ENCODE measurements at places on chromosomes 16 and 17.

GRCh38 chr16:69378760-69379159, 7.0 kb downstream of the TERF2 start:
- DNase-seq = no peak

DNA sequence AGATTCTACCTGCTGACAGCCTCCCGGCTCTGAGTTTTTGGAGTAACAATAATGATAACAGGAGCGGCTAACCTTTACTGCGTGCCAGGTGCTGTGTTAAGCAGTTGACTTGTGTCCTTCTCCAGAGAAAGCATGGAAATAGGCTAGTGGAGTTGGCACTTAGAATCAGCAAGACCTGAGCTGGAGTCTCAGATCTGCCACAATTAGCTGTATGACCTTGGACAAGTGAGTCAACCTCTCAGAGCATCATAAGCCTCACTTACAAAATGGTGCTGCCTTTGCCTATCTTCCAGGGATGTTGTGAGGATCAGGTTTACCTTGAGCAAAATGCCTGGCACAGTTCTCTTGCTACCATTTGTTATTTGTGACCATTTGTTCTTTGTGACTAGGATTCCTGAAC, 32.1 kb upstream of the TEX2 start:
- no peak for DNase-seq

DNA sequence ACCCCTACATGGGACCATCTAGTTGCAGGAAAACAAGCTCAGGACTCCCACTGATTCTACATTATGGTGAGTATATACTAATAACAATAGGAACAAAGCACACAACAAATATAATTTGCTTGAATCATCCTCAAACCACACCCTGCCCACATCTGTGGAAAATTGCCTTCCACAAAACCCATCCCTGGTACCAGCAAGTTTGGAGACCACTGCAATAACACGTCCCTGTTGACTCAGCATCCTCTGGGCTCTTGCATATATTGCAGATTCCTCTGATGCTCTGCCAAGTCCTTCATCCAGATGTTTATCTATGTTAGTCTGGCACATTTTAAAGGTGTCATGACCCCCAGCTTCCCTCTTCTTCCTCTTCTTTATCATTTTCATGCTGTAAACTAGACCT, 138.4 kb downstream of the PCTP start:
- no peak for DNase-seq

DNA sequence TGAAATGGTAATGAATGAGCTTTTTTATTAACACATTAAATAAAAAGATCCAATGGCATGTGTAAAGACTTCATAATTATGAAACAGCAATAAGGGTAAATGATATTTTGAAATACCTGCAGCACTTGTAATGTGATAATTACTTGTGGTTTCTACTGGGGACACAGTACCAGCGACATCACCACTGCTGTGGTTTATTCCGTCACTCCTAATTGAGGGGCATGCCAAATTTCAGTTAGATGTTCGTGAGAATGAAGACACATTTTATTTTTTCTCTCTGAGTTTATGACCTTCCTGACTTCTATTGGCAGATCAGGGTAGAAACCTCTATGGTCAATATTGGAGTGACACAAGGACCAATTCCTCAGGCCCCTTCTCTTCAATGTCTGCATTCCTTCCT, 131.9 kb upstream of the XYLT1 start:
- DNase-seq = no peak
